ENCODE measurements at places on chromosomes 6 and 20. TPM values are rescaled to one million over a fixed set of nuclear protein-coding genes. Genes with fewer than 3 reads are reported as not detected.

DNA sequence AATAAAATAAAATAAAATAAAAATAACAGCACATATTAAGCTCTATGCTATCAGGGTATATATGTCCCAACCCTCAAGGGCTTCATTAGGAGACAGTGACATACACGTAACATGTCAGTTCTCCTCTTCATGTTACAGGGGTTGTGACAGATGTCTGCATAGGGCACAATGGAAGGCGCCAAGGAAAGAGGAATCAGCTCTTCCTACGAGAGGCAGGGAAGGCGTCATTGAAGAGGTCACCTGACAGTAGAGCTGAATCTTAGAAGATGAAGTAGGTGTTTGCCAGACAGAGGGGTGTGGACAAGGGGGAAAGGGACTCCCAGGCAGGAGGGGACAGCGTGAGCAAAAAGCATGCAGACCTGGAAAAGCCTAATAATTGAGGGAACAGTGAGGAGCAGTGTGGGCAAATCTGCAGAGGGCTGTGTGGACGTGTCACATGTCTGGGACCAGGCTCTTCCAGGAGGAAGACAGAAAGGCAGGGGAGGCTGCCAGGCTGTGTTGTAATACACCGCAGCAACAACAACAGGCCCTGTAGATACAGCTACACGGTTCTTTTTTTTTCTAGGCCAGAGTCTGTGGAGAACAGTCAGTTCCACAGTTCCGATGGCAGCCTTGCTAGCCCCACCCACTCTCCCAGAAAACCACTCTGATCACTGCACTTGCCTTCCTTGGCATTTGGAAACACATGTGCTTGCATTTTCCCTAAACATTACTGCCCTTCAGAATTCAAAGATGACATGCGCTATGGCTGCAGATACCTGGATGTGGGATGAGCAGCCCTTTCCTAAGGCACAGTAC, 2.5 kb upstream of the FKBP5 start:
- DNase-seq: peak; percentile 81

DNA sequence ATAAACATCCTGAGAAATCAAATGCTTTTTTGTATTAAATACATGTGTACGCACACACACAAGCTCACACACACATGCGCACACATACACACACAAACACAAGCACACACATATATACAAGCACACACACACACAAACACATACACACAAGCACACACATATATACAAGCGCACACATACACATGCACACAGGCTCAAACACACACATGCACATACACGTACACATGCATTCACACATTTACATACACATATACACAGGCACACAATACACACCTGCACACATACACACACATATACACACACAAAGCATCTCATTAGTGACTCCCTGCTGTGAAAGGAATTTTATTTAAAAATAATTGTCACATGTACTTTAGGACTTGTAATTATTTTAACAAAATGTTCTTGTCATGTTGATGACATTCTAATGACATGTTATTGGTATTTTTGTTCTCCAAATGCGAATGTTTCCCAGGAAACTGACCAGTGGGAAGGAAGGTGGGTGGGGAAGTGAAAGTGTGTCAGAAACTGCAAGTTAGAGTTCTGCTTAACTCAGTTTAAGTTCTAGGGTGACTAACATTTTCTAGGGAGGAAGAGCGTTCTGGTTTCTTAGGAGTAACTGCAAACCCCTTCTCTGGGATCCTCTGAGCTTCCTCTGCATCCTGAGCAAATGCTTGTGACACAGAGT, 113.9 kb upstream of the ZNF217 start:
- DNase-seq: no peak

GRCh38 chr20:62800314-62801259, 4.0 kb upstream of the OGFR start:
- DNase-seq: no peak

DNA sequence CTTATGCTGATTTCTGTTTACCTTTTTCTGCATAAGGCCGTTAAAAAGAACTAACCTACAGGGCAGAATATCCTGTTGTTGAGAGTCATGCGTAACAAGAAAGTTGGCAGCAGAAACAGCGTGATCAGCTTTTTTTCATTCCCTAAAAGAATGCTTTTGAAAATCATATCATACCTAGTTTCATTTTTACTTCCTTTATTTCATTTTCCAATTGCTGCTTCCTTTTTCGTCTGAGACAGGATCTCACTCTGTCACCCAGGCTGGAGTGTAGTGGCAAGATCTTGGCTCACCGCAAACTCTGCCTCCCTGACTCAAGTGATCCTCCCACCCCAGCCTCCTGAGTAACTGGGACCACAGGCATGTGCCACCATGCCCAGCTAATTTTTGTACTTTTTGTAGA, 4.1 kb downstream of the CALHM6 start:
- DNase-seq: peak; percentile 75

DNA sequence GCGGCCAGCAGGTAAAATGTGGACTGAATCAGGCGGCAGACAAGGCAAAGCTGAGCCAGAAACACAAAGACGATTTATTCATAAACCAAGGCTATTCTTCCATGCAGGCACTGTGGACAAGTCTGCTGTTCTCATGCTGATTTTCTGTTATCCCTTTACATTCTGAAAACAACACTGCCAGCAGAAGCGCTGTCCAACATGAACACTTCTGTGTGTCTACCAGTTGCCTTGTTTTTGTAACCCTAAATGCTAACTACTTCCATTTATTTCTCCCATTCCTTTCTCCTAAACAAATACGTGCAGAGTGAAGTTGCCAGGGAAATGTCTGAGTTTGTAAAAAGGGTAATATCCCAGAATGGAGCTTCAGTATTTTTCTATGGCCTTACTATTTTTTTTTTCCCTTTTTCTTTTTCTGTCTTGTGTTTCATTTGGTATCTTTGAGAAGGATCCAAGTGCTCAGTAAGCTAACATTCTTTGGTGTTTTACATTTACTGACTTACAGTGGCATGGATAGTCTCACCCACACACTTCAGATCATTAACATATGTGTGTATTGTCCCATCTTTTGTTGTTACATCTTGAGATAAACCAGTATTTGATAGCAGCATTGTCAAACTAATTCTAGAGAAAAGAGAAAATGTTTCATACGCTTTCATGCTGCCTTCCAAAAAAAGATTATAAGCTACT, 1308.9 kb upstream of the MAP3K7 start:
- DNase-seq: no peak

GRCh38 chr20:19530006-19530405, 228.1 kb upstream of the RIN2 start:
- no peak for DNase-seq

DNA sequence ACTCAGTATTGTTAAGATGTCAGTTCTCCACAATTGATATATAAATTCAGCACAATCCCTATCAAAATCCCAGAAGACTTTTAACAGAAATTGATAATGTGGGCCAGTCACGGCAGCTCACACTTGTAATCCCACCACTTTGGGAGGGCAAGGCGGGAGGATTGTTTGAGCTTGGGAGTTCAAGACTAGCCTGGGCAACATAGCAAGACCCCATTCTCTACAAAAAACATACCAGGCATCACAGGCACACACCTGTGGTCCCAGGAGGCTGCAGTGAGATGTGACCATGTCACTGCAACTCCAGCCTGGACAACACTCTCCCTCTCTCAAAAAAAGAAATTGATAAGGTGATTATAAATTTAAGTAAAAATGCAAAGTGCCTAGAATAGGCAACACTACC, 90.9 kb downstream of the PDSS2 start:
- DNase-seq: no peak

DNA sequence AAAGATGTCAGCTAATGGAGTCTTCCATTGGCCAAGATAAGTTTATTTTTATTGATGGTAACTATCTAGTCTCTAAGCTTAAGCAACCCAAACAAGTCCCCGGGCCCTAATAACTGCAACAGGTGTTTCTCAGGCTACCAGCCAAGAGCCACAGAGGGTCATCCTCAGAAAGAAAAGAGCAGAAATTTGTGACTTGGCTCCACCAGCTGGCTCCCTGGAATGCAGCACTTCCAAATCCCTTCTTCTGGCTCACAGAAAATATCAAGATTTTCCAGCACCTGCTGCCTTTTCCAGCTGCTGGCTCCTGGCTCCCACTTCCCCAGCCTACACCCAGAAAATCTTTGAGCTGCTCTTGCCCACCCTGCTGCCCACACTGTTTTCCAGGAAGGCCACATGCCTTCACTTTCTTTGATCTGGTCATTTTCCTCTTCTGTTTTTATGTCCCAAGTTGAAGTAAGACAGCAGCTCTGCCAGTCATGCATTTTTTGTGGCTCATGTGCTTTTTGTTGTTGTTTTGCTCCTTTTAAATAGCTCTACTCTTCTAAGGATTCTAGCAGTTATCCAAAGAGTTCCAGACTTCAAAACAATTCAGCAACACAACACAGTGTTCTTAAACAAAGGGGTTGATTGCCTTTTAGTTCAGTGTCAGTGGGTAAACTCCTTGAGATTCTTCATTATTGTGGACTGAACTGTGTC, 151.0 kb upstream of the SMLR1 start:
- DNase-seq: no peak

- no peak for DNase-seq
Observed at GRCh38 chr20:50569864-50570836, 60.0 kb downstream of the PTPN1 start.

GRCh38 chr6:98215531-98215930, 618.8 kb upstream of the POU3F2 start:
- DNase-seq: no peak

DNA sequence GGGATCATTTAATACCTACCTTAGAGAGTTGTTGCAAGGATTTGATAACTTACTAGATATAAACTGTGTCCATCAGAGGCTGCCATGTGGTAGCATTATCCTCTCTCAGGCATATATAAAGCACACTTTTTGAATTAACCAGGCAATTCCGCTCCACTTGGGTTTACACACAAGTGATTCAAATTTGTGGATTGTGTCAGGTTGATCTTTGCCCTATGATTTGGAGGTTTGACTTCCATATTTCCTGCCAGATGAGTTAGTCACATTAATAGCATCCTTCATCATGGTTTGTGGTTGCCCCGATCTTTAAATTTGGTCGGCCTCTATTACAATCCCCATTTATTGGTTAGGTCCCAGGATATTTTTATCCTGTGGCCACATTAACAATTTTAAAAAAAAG, 44.8 kb upstream of the CTAGE9 start:
- no peak for DNase-seq

DNA sequence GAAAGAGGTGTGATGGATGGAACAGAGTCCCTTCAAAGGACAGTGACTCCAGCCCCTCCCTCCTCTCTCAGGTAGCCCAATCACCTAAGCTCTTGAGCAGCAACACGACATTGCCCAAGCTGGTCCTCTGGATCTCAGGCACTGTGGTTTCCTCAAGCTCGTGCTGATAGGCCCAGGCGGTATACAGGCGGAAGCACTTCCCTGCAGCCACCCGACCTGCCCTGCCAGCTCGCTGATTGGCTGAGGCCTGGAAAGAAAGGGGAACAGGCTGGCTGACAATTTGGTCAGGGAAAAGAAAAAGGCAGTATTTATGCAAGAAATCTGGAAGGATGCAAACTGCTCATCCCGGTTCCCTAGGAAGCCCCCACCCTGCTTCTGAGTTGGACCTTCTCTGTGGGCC, 9.6 kb downstream of the C6orf136 start:
- DNase-seq: no peak

DNA sequence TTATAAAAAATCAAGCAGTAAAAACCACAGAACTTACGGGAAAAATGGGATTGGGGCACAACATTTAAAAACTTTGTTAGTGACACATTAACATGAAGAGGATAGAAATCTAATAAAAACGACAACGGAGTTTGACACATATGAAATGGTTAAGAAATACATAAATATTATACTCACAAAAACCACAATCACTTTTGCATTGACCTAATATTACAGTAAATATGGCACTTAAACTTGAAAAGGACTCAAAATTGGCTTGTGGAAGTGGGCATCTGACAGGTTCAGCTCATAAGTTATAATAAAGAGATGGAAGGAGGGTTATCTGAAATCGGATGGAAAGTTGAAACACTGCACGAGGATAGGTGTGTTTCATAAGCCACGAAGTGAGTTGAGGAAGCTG, 523.7 kb downstream of the TFAP2B start:
- DNase-seq: no peak

- DNase-seq: no peak
Observed at GRCh38 chr20:8200220-8200619, 68.2 kb downstream of the PLCB1 start.

- no peak for DNase-seq
Observed at GRCh38 chr20:56091628-56092234, 86.4 kb upstream of the CBLN4 start.

- no peak for DNase-seq
Observed at GRCh38 chr20:41055679-41056078, 27.1 kb downstream of the TOP1 start.

- no peak for DNase-seq
Observed at GRCh38 chr6:161261325-161261724, 12.5 kb downstream of the AGPAT4 start.

DNA sequence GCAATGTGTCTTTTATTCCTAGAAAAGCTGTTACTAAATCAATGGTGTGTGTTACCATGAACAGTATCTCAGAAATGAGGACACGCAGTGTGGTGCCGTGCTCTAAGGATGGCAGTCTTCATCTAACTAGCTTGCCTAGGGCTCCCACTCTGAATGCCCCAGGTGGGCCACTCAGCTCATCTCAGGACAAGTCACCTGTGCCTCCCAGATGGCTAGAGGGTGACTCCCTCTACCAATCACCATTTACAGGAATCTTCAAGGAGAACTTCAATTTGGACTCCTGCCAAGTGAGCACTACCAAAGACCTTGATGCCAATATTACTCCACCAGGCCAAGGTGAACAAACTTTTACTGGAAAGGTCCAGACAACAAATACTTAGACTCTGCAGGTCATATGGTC, 202.8 kb upstream of the FOXQ1 start:
- no peak for DNase-seq

DNA sequence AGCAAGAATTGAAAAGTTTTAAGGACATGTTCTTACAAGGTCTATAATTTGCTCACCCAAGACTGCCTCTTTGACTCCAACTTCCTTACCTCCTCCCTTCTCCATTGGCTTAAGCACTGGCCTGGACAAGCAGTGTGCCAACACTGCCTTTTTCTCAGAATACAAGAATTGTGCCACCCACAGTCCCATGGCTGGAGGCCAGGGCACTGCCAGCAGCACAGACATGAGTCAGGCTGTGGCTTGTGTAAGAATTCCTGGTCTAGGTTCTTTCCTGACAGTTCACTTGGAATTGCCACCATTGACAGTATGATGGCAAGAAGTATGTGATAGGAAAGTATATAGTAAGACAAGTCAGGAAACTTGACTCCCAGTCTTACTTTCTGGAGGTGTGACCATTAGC, 202.7 kb upstream of the MARCKS start:
- no peak for DNase-seq

The STX11 gene
- 54.9 TPM for total RNA-seq

The STMND1 gene
- not detected for total RNA-seq

The CCM2L gene
- total RNA-seq: 161 TPM

The AURKA gene
- total RNA-seq: 10.0 TPM

The FNDC11 gene
- total RNA-seq: 2.0 TPM

The ARFGEF3 gene
- total RNA-seq: 1.6 TPM

The SMLR1 gene
- not detected for total RNA-seq

The ERVFRD-1 gene
- 0.17 TPM for total RNA-seq

The KHDC1 gene
- total RNA-seq: 0.94 TPM
